ENCODE measurements at places on chromosomes 1 and 21. TPM values are rescaled to one million over a fixed set of nuclear protein-coding genes. Genes with fewer than 3 reads are reported as not detected.

DNA sequence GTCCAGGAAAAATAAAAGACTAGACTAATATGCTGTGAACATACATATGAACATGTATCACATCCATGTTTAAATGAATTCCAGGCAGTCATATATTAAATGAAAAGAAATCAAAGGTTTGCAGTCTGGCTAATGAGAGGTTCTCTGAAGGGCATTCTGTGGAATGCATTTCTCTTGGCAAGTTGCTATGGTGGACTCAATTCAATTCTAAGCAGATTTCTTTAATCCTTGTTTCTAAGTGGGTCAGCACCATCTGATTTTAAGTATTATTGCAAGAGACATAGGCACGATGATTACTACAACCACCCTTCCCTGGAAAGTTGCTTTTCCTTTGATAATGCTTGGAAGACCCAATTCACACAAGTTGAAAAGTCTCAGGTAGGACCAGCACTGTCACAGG, 23.9 kb upstream of the ABCA4 start:
- DNase-seq: no peak

- no peak for DNase-seq
Observed at GRCh38 chr1:229283183-229283611, 12.3 kb downstream of the RAB4A start.

DNA sequence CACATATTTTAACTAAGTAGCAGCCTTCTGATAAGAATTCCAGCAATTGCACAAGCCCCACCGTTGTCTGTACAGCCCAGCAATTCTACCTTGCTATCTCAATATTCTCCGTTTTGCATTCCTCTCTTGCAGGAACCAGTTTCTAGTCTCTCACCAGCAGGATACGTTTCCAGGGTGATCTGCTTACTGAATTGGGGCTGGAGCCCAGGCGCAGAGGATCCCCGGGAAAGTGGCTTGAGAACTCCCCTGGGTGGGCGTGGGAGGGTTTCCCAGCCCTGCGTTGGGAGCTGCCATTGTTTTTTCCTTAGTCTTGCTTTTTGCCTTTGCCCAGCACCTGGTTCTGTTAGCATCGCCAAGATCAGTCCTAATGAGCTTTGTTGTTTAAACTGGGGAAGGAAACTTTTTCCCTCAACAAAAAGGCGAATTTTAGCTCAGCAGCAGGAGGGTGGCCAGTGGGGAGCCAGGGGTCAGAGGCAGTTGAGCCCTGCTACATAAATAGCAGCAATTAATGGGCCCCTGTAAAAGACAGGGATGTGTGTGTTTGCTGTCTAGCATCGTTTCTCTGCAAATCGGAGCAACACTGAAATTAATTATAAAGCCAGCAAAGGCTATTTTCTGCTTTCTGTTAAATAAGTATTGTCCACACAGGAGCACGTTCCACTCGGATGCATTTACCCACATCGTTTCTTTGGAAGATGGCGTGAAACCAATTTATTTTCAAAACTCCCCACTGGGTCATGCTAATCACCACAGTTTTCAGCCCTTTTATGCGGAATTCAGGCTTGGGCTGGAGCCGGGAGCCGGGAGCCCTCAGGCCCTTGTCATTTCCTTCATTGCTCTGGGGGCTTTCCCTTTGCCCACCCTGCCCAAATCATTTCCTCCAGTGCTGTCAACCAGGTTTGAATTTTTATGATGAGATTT, 36.6 kb downstream of the HUNK start:
- no peak for DNase-seq

DNA sequence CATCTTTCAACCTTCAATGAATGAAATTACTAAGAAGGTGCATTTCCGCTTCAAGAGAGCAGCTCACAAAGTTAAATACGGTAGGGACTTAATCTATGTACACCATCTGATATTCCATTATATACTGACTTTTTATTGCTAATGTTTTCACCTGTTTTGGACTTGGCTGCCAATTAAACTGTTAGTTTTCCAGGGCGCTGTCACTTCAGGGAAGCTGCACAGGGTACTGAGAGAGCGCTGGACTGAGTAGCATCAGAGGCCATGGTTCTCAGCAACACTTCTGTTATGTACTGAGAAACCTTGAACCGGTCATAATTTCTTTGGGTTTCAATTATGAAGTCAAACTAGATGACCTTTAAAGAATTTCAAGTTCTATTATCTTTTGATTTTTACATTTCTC, 8.2 kb downstream of the SSX2IP start:
- DNase-seq: no peak

DNA sequence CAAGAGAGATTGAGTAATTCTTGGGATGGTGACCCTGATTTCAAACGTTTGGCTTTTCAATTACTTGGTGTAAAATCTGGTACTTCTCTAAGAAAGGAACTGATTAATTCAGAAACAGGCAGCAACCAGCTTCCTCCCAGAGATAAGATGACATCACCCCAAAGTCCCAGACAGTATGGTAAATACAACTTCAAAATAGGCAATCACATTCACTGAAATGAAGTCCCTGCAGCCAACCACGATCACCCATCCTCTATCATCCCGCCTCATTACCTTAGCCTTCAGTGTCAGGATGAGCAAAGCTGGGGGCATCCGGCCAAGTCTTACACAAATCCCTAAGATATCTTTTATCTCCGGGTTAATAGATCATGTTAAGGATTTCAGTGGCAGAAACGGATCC, 26.4 kb upstream of the RUNX1 start:
- no peak for DNase-seq

DNA sequence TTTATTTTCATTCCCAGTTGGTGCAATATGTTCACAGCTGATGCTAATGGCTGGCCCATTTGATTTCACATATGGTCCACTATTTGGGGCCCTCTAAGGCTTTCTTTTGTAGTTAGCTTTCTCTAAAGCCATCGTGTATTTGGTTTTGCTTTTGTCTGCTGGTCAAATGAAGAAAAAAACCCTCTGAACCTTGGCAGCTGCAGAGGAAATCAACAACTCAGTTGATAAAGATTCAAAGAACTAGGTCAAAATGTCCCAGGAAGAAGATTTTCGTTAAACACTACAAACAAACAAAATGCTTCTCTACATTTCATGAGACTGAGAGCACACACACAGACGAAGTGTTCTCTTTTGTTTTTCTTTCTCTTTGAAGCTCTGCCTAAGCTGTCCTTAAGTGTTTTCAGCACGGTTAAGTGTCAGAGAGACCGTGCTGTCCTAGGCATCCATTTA, 655.0 kb downstream of the RWDD3 start:
- DNase-seq: no peak

DNA sequence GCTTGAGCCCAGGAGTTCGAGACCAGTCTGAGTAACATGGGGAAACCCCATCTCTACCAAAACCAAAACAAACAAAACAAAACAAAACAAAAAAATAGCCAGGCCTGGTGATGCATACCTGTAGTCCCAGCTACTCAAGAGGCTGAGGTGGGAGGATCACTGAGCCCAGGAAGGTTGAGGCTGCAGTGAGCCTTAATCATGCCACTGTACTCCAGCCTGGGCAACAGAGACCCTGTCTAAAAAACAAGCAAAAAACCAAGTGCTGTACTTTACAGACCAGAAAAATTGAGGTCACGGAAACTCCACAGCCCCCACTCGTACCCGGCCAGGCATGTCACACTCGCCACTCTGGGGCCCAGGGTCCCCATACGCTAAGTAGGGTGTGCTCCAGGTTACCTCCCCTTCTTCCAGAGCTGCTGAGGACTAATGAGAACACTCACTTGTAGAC, 22.9 kb downstream of the ATP2B4 start:
- no peak for DNase-seq

The LORICRIN gene
- total RNA-seq: not detected

Data from aorta (tissue), 5 donors.